ENCODE measurements at places on chromosomes 2 and 18.

- peak; percentile 37 for DNase-seq
These were observed 2.1 kb upstream of the HAAO start for GRCh38 chr2:42794271-42795046.

DNA sequence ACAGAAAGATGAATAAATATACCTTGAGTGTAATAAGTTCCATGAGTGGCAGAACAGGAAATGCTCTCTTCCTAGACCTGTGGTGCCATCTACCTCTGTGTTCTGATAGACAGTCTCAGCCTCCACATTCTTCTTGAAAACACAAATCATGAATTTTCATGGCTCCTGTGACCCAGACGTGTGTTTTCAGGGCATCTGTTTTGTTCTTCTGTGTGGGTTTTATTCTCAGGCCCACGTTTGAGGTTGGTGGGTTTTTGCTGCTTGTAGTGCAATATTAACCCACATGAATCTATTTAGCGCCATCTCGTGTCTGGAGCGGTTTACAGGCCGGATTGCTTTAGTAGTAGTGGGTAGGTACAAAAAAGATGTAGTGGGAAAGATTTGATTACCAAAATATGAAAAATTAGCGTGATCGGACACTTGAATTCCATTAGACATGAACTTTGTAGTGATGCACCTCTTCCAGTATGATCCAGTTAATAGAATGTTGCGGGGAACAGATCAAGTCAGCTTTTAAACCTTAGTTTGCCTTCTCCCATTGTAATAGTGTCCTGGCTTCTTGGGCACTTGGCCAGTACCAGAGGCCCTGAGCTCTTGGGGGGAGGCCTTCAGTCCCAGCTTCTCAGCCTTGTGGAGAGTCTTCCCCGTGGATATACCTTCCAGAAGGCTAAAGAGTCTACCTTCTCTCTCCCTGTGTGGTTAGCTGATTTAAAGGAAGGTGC, 256.5 kb downstream of the TPGS2 start:
- DNase-seq = peak; percentile 59

- DNase-seq = no peak
These were observed 71.6 kb upstream of the ACAA2 start for GRCh38 chr18:49884959-49885358.

- DNase-seq = no peak
These were observed 258.6 kb downstream of the CAMKMT start for GRCh38 chr2:44620189-44620990.

GRCh38 chr2:70985283-70985688, 6.9 kb downstream of the ANKRD53 start:
- DNase-seq = no peak

DNA sequence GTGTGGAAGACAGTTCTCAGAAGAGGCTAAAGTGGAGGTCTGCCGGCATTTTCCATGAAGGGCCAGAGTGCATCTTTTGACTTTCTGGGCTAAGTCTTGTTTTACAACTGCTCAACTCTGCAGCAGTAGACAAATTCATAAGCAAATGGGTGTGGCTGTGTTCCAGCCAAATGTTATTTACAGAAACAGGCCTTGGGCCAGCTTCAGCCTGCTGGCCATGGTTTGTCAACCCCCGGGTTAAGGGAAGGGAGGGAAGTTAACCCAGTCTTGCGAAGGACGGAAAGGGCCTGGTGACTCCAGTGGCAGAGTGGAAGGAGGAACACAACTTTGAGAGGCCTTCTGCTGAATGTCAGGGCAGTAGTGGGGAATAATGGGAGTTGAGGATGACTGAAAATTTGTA, 34.3 kb upstream of the NCKAP5 start:
- DNase-seq = no peak

- DNase-seq = no peak
These were observed 453.8 kb upstream of the MC4R start for GRCh38 chr18:60826346-60826745.

DNA sequence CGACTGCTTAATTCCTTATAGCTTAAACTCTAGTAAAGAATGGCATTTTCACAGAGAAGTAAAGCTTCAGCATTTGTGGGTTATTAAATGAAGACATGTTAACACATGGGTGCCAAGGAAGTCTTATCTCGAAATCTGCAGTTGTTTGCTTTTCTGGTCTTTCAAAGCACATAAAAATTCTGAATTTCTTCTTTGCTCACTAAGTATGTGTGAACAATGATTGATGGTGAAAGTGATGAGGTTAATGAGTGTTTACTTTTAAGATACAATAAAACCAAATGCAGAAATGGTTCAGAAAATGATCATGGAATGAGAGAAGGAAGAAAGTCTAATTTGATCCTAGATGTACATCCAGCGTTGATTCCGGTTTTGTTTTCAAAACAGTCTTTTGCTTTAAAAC, 234.6 kb upstream of the RAB12 start:
- no peak for DNase-seq

DNA sequence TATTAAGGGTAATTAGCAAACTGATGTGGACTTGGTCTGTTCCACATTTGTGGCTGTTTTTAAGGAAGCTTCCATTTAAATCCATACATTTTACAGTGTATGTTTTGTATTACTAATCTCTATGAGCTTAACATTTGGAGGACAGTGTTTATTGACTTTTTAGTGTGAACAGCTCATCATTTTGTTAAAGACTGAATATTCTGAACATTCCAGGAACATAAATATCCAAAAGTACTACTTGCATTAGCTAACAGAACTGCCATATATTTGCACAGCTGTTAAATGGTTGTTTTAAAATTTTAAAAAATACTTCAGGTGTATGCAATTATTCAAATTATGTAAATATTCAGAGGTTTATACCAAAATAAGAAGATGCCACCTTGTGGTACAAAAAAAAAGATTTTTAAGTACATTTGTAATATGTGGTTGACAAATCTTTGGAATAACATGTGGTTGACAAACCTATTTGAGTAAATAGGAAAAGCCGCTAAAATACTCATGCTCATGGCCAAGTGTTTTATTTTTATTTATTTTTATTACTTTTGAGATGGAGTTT, 439.7 kb upstream of the FANCL start:
- no peak for DNase-seq

DNA sequence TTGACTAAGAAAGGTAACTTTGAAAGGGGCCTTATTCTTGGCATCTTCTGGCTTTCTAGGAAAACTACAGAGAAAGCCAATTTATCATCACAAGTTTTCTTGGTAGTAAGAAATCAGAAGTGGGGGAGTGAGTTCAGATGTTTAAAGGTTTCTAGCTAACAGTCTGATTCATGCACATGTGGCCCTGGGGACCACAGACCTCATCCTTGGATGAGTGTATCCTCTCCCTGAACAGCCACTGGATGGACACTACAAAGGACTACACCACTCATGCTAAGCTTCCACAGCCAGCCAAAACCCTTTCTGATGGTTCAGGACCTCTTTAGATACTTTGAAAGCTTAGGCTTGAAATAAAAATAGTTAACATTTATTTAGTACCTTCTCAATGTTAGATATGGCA, 218.3 kb upstream of the STK17B start:
- peak; percentile 12 for DNase-seq

- DNase-seq = no peak
These were observed 6.3 kb downstream of the COL6A3 start for GRCh38 chr2:237407700-237408099.

GRCh38 chr18:77517901-77518300, 268.3 kb downstream of the GALR1 start:
- DNase-seq = no peak

GRCh38 chr18:39806525-39806924, 2148.5 kb upstream of the PIK3C3 start:
- peak; percentile 36 for DNase-seq

- no peak for DNase-seq
These were observed 39.8 kb downstream of the ANO7 start for GRCh38 chr2:241228081-241228859.

- DNase-seq = no peak
These were observed 3.3 kb downstream of the CHRNA1 start for GRCh38 chr2:174760845-174761473.

DNA sequence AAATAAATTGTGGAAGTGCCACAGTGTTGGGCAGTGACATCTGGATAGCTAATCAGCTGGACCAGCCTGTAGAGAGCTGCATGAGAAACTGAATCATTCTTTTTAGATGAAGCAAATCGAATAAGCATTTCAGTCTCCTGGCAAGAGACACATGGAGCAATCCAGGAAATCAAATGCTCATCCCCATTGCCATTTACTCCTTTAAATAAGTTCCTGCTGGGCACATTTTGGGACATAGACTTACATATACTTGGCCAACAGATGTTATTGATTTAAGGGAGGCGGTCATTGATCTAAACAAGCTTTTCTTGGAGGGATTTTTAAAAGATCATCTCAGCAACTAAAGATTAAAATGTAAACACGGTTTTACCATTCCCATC, 307.1 kb downstream of the STK39 start:
- DNase-seq = no peak

- no peak for DNase-seq
These were observed 263.5 kb upstream of the SIX2 start for GRCh38 chr2:45272549-45273265.

DNA sequence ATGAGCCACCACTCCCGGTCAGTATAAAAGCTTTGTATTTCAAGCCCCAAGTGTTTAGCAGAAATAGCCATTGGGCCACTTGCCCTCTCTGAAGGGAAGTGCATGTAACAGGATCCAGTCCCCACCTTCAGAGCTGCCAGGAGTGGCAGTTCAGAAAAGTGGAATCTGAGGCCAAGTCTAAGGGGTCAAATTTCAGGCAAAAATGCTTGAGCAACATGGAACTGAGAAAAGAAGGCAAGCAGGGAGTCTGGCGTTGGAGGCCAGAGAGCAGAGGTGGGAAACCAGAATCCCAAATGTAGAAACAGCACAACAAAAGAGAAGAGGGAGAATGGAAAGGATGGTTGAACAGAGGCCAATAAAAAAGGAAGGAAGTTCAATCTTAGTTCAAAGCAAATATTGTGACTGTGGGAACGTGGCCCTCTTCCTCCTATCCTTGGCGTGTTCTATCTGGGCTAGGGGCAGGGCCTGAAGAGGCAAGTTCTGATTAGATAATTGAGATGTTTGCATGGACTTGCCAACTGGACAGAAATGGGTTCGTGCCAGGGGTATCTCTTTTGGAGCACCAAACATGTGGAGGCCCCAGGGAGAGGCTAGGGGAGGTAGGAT, 102.2 kb downstream of the AP1S3 start:
- DNase-seq = no peak

DNA sequence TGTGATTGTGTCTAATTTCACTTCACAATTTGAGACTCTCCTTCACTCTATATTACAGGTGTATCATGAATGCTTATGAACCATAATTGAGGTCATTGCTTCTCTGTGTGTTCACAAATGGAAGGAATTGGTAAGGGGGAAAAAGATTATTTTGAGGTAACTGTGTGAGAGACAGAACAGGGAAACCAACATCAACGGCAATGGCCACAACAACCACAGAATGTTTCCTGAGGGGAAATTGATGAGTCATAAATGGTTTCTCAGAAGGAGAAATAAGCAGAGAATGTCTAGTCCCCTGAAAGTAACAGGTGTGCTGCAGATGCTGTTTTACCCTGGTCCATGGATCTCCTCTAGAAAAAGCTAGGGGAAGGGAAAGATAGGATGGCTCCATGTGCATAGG, 361.2 kb upstream of the GALNT5 start:
- DNase-seq = peak; percentile 82

DNA sequence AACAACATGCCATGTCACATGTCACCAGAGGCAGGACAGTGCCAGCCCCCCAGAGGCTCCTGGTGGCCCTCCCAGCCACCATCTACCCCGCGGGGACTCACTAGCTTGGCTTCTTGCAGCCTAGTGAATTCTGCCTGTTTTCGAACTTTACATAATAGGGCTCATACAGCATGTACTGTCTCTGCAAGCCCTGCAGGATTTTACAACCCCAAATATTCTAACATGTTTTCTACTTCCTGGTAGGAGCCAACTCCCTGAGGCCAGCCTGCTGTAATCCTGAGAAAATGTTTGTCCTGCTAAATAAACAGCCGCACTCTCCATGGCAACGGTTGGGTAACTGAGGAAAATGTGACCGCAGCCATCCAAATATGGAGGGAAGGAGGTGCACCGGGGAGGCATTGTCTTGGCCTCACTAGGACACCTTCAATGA, 2.7 kb downstream of the PER2 start:
- peak; percentile 91 for DNase-seq

DNA sequence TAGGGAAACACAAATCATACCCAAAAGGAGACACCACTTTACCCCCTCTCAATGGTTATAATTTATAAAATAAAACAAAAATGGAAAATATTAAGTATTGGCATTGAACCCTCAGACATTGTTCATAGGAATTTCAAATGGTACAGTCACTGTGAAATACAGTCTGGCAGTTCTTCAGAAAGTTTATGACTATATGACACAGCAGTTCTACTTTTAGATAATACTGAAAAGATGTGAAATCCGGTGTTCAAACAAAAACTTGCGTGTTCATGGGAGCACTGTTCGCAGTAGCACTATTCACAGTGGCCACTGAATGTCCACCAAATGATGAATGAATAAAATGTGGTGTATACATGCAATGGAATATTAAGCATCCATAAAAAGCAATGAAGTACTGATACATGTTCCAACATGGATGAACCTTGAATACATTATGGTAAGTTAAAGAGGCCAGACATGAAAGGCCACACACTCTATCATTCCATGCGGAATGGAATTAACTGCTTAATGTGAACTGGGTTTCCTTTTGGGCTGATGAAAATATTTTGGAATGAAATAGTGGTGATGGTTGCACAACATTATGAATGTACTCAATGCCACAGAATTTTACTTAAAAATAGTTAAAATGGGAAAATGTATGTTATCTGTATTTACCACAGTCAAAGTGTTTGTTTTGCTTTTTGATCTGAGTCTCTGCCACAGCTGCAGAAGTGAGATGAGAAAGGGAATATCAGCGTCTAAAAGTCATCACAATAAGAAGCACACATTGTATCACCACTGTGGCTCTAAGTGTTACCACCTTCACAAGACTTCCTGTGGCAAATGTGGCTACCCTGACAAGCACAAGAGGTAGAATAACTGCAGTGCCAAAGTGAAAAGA, 864.6 kb downstream of the SUCLG1 start:
- peak; percentile 4 for DNase-seq

- DNase-seq = no peak
These were observed 86.0 kb upstream of the OTX1 start for GRCh38 chr2:62964671-62965070.

DNA sequence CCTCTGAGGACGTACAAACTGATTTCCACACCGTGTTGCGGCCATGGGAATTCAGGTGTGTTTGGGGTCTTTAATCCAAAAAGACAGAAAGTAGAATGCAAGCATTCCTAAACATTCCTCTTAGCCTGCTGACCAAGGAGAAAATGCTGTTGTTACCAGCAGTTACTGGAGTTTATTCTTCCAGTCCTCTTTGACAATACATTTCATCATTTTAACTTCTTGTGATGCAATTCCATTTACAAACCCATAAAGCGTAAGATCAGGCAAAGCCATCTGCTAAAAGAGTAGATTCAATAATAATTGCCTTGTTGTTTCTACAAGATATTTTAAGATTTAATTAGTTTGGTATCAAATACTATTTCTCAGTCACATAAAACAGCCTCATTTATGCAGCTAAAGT, 32.7 kb downstream of the SPIRE1 start:
- no peak for DNase-seq

GRCh38 chr2:220956429-220956828, 615.7 kb downstream of the EPHA4 start:
- no peak for DNase-seq
